ENCODE measurements at places on chromosomes 6 and 20. TPM values are rescaled to one million over a fixed set of nuclear protein-coding genes. Genes with fewer than 3 reads are reported as not detected.

Gene ULBP2
- polyA plus RNA-seq: 0.47 TPM

Gene PHACTR3
- polyA plus RNA-seq: 13.1 TPM

Gene TP53INP2
- polyA plus RNA-seq: 14.9 TPM

Gene GSTA3
- polyA plus RNA-seq: 0.40 TPM

Gene ANGPT4
- polyA plus RNA-seq: 0.17 TPM

Gene MMS22L
- 12.0 TPM for polyA plus RNA-seq

Gene C6orf52
- 4.9 TPM for polyA plus RNA-seq

Gene PDYN
- polyA plus RNA-seq: 0.22 TPM

DNA sequence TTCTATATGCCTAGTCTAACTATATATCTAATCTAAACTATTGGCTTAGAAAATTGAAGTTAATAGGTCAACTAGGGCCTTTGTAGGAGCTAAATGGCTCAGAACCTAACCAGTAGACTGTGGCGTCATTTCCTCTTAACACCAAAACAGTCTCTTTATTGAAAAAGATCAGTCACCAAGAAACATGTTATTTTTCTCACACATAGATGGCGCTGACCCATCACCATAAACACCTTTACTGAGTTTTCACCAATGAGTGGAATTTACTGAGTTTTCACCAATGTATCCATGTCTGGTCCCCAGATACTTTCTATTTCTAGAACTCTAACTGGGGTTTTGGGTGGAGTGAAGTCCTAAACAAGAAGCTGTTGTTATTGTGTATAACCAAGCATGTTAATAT is 636.0 kb downstream of the BCKDHB start:
- DNase-seq: no peak

GRCh38 chr6:160248538-160248937 is 10.1 kb downstream of the SLC22A2 start:
- DNase-seq: no peak

DNA sequence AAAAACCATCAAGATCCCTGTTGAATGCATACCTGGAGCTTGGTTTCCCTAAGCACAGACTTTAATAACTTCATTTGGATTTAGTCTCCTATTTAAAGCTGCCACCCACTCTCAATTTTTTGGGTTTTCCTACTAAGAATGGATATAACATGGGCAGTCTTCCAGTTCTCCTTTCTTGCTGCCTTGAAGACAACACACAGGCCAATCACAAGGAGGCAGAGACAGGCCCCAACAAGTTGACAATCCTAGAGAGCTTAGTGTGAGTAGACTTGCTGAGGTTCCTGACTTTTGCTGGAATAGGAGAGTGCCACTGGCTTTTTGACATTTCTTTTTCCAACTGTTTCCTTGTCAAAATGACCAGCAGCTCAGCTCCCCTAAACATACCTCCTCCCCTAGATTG is 112.3 kb upstream of the ESR1 start:
- no peak for DNase-seq

DNA sequence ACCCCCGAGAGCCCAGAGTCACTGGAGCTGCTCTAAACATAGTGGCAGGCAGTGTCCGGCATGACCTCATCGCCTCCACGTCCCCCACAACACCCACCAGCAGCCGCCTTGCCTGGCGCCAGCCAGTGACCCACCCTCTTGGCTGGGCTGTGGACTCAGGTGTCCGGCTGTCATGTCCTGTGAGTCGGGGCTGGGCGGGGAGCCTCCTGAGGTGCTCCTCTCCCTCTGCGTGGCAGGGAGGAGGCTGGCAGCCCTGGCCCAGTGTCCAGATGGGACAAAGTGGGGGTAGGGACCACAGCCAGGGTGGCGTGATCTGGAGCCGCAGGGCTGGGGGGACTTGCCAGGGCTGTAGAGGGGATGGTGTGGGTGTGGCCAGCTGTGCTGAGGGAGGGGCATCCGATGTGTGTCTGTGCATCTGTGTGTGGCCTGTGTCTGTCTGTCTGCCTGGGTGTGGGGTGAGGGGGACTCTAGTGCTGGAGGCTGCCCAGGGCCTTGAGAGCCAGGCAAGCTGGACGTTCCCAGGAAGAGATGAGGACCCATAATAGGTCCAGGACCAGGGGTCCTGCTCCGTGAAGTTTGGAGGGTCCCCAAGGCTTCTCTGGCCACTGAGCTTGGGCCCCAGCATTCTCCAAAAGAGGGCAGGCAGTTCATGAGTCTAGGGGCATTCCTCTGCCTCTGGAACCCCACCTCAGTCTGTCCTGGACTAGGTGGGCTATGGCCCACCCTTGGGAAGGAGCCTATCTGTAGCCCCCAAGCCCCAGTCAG is 2.3 kb upstream of the SOX18 start:
- DNase-seq: no peak

- DNase-seq: no peak
These were observed 78.9 kb downstream of the THBS2 start for GRCh38 chr6:169174516-169175359.

DNA sequence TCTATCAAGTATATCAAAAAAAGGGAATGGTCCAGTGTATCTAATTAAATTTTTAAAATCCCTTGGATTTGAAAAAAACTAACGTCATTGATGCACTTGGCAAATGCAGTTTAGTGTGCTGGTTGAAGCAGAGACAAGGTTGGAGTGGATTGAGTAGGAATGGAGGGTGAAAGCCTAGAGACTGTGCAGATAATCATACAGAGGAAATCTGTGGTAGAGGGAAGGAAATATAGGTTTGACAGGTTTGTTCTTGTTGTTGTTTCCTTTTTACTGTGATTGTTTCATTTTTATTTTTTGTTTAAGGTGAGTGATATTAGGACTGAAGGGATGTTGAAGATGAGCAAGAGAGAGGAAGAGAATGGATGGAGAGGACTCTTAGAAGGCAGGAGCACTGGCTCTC is 29.0 kb upstream of the L3MBTL3 start:
- no peak for DNase-seq

DNA sequence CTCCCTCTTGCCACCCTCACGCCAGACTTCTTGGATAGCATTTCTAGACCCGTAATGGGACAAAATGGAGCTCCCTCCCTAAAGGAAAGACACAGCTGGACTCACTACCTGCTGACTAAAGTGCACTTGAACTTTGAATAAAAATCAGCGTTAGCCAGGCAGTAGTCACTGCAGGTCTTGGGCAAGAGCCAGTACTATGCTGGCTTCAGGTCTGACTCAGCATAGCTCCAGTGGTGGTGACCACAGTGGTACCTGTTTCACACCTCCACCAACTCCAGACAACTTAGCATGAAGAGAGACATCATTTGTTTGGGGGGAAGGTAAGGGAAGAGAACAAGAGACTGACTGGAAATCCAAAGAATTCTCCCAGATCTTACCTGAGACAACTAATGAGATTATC is 906.8 kb downstream of the GRIK2 start:
- no peak for DNase-seq

DNA sequence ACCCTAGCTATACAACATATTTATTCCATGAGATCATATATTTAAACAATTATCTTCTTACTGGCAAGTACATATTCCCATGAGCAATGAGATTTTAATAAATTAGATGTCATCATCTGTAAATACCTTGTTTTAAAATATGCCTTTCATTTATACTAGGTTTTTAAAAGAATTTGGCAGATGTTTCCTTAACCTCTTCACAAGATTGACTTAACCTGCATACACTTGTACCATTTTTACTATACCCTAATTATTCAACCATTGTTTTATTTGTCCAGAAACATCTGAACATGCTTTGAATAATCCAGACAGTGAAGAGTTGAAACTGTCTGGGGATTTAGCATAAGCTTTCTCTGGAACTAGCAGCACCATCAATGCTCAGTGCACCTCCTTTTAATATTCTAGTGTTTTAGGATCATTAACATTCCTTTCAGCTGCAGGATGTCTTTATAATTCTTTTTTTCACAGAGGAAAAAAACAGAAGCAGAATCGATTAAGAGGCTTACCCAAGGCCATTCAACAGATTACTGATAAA is 188.0 kb upstream of the TENT5A start:
- no peak for DNase-seq

- DNase-seq: no peak
These were observed 42.6 kb downstream of the OSTM1 start for GRCh38 chr6:108031968-108032367.

- peak; percentile 29 for DNase-seq
These were observed 113.3 kb downstream of the SLC16A10 start for GRCh38 chr6:111200350-111201243.

- DNase-seq: no peak
These were observed 243.0 kb downstream of the CD83 start for GRCh38 chr6:14360565-14360964.

DNA sequence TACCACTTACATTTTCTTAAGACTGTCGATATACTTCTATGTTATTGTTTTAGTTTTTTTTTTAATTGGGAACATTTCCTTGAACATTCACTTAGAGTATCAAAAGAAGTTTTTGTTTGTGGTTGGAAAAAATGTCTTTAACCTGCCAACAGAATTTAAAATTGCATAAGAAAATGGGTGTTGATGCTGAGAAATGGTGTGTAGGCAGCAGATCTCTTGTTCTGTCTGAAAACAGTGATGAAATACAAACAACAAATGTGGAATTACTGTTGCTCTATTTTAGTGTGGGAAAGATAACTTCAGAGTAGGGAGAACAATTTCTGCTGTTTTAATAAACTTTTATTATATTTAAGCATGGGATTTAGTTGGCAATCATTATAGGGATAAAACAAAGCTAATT is 293.5 kb downstream of the CDKAL1 start:
- DNase-seq: no peak

DNA sequence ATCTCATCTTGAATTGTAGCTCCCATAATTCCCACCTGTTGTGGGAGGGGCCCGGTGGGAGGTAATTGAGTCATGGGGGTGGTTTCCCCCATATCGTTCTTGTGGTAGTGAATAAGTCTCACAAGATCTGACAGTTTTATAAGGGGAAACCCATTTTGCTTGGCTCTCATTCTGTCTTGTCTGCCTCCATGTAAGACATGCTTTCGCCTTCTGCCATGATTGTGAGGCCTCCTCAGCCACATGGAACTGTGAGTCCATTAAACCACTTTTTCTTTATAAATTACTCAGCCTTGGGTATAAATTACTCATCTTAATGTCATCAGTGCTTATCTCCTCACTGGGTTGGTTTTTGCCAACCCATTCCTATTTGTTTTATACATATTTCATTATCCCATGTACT is 142.0 kb upstream of the GMDS start:
- DNase-seq: no peak

DNA sequence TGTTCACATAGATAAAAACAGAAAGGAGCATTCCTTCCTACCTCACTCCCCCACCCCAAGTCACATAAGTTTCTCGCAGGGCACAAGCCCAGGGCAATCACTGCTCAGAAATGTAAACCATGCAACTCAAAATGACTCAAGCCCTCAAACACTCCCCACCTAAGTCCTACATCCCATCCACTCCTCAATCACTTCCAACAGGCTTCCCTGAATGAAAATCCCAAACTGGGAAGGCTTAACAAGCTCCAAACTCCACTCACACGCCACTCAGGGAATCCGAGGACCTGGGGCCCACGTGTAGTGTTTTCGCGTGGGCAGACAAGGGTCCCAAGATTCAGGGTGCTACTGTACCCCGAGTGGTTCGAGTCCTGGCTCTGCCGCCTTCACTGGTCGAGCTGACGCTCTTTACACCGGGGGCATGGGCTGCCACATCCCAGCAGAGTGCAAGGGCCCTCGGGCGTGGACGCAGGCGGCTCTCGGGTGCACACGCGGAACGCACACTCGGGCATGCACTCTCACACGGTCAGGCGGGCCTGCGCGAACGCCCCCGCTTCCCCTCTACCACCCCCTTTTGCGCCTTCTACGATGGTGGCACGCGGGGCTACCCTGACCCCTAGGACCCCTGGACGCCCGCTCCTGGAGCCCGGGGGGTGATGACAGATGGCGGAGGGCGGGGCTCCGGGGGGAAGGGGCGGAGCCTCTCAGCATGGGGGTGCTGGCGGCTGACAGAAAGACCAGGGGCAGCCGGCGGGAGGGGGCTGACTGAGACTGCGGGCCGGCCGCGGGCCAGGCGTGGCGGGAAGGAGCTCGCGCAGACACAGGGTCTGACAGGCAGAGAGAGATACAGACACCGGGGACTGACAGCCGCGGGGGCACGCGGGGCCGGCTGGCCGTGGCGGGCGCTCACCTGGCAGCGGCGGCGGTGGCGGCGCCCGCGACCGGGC is 657 bp downstream of the ZHX3 start:
- DNase-seq: no peak

All from left renal cortex interstitium (tissue), 4 donors.